ENCODE measurements at places on chromosomes 2 and 18.

DNA sequence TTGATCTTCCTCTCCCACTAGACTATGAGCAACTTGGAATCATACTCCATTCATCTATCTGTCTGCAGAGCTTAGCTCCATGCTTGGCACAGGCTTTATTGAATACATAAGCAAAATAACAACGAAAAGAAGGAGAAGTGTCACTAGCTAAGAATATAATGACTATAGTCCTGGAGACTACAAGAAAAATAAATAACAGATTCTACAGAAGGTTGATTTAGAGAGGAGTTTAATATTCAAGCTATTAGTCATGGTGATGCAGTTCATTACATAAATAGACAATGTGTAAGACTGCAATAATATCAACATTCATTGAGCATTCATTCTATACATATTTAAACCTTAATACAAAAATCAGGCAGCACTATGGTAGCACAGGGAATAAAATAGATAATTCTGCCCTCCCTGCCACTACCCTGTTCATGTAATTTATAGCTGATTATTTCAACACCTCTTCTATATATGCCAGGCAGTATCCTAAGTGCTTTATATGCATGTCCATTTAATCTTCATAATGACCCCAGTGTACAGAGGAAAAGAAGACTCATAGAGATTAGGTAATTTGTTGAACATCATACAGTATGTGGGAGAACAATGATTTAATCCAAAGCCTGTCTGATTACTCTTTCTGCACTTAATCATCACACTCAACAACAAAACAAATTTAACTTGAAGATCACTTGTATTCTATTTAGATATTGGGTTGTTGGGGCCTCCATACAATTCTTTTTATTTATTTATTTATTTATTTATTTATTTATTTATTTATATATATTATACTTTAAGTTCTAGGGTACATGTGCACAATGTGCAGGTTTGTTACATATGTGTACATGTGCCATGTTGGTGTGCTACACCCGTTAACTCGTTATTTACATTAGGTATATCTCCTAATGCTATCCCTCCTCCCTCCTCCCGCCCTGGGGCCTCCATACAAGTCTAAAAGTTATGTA lies 165.3 kb downstream of the RNF152 start:
- DNase-seq, result peak; percentile 29

- no peak for DNase-seq
Observed at GRCh38 chr18:22765896-22766295, 167.2 kb upstream of the RBBP8 start.

DNA sequence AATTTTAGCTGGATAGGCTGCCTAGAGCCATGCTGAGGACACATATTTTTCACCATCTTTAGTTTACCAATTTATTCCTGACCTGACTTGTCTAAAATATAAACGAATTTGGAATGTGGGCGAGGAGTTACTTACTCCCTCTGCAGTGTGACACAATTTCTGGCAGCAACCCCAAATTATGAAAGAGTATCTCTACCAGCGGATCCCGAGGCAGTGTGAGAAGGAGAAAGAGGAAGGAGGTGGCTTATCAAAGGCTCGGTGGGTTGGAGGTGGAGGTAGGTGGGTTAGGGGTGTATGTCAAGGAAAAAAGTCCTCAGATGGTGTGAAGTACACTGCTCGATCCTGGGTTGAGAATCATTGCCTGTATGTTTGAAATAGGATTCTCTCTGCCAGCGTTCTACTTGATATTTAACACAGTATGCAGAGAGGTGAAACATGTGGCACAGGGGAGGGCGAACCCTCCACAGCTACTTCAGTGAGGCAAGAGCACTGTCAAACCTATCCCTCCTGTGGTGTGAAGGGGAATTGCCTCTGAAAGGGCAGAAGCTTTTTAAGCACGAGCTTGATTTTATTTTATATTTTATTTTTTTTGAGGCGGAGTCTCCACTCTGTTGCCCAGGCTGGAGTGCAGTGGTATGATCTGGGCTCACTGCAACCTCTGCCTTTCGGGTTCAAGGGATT lies 76.0 kb downstream of the RFTN2 start:
- peak; percentile 80 for DNase-seq

DNA sequence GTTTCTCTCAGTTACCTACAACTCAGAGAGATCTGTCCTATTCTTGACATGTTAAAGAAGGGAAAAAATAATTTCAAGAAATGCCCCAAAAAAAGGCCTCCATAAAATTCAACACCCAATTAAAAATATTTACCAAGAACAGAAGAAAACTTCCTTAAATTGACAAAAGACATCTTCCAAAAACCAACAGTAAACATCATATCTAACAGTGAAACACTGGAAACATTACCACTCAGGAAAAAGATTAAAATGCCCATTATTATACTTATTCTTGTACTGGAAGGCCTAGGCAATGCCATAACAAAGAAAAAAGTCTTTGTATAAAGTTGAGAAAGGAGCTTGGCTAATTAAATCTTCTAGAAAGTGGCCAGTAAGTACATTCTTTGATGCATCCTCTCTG lies 7.2 kb downstream of the DTNB start:
- no peak for DNase-seq

- DNase-seq, result no peak
Observed at GRCh38 chr18:64100116-64100922, 48.6 kb downstream of the LINC00305 start.

- DNase-seq, result no peak
Observed at GRCh38 chr2:178641498-178641897, 161.2 kb downstream of the PLEKHA3 start.

- DNase-seq, result no peak
Observed at GRCh38 chr18:54947091-54947490, 12.2 kb downstream of the CCDC68 start.

DNA sequence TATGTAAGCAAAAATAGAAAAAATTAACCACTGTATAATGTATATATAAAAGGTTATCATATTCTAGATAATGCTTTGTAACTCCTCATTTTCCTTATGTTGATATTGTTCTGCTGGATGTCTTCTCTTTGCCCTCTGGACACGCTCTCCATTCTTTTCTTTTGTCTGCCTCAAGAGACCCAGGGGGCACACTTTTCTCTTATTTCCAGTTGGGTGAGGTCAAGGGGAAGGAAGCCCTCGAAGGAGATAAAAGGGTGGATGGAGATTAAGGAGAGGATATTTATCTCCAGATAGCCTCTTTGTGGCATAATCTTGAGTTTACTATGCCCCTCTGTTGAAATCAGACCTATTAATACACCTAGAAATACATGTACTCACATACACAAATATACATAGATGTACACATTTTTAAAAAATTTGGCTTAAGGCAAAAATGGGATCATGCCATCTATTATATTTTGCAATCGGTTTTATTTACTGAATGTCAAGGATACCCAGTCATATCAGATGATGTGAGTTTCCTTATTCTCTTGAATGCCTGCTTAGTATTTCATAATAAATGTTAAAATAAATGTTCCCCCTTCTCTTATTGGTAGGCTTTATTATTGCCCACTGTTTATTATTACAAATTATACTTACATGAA lies 65.3 kb downstream of the LCLAT1 start:
- peak; percentile 45 for DNase-seq

- no peak for DNase-seq
Observed at GRCh38 chr2:117994729-117995128, 19.1 kb downstream of the CCDC93 start.

GRCh38 chr2:10564876-10565445 lies 116.8 kb upstream of the ODC1 start:
- no peak for DNase-seq

DNA sequence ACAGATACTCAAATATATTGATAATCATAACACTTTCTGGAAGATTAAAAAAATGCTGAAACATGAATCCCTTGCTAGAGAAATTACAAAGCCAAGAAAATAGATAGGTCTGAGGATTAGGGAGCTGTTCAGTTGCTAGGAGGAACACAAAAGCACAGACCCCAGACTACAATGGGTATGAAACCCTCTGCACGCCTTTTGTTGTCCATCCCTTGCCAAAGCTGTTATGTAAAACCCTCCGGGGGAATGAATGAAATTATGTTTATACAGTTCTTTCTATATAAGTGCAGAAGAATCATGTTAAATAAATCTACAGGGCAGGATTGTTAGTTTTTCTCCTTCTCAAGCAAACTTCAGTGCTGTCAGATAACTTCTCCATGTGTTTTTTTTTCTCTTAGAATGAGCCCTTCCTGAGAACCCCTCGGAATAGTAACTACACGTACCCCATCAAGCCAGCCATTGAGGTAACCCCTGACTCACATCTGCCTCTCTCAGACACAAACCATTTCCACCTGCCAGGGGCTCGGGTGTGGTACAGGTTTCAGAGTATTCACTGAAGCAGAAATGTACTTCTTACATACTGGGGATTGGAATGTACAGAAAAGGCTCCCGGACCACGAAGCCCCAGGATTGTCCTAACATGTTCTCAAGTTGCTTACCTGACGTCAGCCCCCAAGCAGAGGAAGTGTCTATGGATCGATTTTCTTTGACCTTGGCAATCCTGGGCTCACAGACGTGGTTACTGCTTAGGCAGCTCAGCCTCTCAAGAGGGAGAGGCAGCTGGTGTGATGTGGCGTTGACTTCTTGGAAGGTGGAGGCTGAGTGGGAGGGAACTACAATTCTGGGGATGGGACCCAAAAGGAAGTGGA lies 118.0 kb downstream of the PLB1 start:
- peak; percentile 100 for DNase-seq

DNA sequence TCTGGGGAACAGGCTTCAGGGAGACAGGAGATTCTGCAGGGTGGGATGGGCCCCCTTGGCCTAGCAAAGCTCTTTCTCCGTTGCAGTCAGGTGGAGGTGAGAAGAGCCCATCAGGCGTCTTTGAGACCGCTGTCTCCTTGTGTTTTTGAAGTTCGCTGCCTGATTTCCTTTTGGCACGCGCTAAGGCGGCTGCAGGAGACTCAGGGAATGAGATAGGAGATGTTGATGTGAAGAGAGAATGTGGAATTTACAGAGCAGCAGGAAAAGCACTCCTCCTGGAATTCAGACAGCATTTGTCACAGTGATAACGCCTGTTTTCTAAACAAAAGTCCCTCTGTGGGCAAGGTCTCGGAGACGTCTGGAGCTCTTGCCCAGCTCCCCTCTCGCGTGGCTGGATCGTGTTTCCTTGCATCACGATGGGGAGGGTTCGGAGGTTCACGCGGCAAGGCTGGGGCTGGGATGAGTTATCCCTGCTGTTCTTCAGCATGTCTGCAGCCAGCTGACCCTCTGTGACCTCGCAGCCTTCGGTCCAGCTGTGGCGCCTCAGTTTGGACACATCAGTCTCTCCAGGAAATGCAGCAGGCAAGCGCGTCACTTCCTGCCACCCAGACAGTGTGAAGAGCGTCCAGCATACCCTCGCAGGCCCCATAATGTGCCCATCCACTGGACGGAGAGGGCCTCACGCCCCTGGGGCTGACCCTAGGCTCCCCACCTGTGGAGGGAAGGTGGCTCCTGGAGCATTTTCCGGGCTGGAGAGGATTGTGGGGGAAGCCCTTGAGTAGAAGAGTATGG lies 30.2 kb downstream of the GLI2 start:
- DNase-seq, result no peak

- DNase-seq, result no peak
Observed at GRCh38 chr2:65615602-65616001, 183.2 kb upstream of the SPRED2 start.

DNA sequence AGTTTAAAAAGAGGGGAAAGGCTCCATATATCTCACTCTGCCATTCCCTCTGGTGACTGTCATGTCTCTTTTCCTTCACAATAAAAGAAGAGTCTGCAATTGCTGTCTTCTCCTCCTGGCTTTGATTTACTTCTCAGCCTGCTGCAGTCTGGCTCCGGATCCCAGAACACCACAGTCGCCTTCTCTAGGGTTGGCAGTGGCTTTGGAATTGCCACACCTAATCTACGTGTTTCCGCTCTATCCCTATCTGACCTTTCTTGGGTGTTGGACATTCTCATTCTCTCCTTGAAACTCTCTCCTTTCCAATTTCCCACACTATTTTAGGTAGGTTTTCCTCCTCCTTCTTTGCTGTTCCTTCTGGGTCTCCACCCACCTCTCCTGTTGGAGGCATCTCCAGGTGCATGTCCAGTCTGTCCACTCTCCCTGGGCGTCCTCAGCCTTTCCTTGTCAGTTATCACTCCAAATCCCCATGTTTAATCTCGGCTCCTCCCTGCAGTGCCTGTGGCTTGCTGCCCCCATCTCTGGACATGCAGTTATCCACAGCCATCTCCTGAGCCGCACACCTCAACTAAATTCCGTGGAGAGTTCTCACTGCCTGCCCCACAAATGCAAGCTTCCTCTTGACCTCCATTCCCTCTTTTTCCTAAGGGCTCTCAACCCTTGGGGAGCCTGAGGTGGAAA lies 112.8 kb downstream of the KCTD1 start:
- no peak for DNase-seq

DNA sequence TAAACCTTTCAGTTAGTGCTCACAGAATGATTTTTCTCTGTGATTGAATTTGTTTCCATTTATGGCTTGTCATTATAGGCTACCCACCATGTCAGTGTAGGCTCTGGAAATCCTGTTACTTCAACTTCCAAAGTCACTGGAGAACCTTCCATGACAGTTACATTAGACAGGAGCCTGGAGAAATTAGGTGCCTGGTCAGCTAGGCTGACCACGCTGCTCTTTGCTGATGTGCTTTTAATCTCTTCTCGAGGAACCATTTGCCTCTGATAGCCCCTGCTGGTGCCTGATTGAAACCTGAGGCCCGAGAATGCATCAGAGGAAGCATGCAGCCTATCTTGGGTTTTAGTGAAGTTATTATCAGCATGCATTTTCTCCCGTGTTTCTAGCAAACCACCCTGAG lies 29.6 kb upstream of the TTN start:
- no peak for DNase-seq

DNA sequence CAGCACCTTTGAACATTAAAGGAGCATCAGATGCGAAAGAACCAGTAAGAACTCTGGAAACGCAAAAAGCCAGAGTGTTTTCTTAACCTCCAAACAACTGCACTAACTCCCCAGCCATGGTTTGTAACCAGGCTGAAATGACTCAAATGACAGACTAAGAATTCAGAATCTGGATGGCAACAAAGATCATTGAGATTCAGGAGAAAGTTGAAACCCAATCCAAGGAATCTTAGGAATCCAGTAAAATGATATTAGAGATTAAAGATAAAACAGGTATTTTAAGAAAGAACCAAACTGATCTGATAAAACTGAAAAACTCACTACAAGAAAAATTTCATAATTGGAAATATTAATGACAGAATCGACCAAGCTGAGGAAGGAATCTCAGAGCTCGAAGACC lies 116.7 kb downstream of the PTRHD1 start:
- no peak for DNase-seq

DNA sequence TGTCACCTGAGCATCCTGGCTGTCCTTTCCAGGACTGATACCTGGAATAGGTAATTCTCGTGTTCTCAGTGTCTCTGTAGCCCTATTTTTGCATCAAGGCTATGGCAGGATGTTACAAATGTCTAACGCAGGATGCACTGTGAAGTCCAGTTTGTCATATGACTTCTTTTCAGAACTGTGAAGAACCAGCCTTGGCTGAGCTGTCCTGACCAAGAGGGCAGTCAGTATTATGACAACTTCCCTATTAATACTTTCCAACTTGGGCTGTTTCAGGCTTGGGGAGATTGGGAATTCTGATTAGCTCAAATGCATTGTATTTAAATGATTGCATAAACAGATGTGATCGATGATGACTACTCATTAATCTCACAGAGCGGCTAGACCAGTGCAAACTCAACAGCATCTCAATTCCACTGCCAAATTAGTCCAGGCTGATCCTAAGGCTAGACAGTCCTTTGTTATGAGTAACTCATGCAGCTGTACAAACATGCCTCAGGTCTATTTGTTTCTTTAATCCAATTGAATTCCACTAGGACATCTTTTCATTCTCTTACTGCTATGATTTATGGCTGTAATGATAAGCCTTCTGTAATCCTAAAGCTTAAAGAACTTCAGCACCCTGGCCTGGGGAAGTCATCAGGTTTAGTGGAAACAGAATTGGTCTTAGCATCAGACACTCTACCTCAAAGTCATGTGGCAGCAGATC lies 331.6 kb downstream of the KCNS3 start:
- peak; percentile 96 for DNase-seq

GRCh38 chr18:8719192-8719591 lies 13.8 kb downstream of the MTCL1 start:
- no peak for DNase-seq
